ENCODE measurements at places on chromosomes 7 and 10.

DNA sequence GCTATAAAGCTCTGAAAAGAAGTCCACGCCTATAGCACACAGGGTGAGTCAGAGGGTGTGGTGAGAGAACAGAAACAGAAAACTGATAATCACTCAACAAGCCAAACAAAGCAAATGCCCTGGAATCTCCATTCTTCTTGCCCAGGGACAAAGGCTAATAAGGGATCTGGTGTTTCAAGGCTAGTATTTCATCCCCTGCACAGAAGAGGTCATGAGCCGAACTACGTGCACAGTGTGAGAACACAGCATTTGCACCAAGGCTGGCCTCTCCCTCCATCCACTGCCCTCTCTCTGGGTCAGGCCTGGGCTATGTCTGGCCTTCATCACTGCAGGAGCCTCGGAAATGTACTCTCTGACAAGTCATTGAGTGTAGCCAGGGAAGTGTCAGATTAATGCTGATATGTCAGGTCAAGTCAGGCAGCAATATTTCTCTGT lies 42.7 kb downstream of the PRR15 start:
- peak; percentile 80 for DNase-seq

GRCh38 chr7:158830211-158830723 lies 958 bp upstream of the ESYT2 start:
- no peak for DNase-seq

GRCh38 chr10:386771-387592 lies 251.7 kb downstream of the ZMYND11 start:
- DNase-seq, result no peak

GRCh38 chr10:127228195-127228787 lies 31.9 kb upstream of the INSYN2A start:
- DNase-seq, result no peak
